ENCODE measurements at places on chromosomes 3 and 15.

- DNase-seq: no peak
These were observed 40.7 kb downstream of the MYRIP start for GRCh38 chr3:39849992-39850715.

GRCh38 chr15:69469467-69470201 is 17.0 kb downstream of the RPLP1 start:
- DNase-seq: peak; percentile 71

DNA sequence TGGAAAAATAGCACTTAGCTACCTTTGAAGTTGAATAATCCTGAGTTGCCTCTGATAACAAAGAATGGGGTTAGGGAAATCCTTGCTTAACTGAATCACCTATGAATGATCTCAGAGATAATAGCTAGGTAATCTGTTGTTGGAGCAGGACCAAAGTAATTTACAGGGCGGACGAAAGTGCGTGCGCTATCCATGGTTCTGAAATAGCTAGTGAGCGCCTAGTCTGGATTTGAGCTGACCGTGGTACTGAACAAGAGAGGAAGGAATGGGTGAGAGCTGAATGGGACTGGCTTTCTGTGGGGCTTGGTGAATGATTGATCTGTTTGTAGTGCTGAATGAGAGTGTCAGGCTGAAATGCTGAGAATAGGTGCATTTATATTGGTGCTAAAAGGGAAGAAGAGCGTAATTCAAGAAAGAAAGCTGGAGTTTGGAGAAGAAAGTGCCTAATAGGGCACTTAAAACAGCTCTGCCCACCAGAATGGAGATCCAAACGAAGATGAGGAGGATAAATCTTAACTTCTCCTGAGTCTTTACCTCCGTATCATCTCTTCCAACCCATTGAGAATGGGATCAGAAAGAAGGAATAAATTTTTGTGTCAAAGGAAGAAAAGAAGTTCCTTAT is 10.1 kb downstream of the SCN10A start:
- DNase-seq: peak; percentile 87

DNA sequence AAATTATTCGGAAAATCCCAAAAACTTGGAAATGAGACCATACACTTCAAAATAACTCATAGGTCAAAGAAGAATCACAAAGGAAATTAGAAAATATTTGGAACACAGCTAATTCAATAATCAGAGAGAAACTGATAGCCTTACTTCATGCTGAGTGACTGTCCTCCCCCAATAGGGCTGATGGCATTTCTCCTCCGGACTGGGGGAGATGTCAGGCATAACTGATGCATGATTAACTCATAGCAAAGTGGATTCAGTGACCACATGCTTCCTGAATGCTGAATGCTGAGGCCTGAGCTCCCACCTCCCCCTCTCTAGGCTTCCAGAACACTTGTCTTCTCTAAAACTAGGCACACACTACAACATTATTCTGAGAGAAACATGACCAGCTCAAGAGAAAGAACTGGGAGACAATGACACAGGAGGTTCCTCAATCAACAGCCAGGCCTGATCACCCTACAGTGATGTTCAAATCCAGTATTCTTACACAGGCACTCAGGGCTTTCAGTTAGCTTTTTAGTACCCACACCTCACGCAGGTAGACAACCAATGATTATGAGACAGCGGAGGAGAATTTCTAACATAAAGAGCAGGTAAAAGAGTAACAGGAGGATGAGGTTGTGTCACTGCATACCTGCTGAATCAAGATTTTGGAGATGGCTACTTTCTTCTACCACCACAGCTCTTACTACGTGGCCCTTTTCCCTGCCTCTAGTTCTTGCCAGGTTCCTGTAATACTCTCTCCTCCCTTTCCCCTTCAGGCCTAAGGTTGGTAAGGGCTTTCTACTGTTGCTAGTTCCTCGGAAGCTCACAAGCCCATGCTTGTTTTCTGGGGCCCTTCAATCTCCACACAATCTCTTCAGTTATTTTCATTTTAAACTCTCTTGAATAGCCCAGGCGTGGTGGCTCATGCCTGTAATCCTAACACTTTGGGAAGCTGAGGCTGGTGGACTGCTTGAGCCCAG is 96.1 kb downstream of the FMN1 start:
- DNase-seq: no peak

- no peak for DNase-seq
These were observed 26.2 kb upstream of the LRRC3B start for GRCh38 chr3:26596335-26596734.

DNA sequence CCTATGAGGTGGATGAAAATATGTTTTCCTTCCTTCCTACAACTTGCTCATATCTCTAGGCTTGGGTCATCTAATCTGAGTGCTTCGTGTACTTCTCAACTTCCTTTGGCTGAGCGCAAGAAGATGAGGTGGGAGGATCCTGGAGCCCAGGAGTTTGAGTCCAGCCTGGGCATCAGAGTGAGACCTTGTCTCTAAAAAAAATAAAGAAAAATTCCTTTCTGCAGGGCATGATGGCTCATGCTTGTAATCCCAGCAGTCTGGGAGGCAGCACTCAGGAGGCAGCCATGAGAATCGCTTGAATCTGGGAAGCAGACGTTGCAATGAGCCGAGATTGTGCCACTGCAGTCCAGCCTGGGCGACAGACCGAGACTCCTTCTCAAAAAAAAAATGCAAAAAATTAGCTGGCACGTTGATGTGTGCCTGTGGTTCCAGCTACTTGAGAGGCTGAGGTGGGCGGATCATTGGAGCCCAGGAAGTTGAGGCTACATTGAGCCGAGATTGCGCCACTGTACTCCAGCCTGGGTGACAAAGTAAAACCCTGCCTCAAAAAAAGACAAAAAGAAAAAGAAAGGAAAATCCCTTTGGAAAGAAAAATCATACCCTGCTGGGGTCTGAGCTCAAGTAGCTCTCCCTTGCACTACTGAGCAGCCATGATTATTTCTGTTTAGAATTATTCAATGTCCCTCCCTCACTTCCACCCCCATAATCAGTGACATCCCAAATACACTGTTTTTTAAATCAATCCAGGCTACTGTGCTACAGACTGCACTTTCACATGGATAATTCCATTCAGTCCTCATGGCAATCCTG is 28.0 kb upstream of the RAB11A start:
- DNase-seq: no peak

DNA sequence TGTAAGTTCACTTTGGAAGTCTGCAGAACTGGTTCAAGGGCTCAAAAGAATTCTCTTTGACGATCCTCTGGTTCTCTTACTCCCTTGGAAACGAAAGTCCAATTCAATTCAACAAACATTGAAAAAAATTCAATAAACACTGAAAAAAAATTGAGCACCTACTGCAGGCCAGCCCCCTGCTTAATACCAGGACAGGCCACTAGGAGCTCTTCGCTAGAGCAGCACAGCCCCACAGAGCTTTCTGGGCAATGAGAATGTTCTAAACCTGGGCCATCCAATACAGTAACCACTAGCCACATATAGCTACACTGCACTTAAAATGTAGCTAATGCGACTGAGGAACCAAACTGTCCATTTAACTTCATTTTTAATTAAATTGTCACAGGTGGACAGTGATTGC is 50.4 kb upstream of the DCLK3 start:
- peak; percentile 41 for DNase-seq

DNA sequence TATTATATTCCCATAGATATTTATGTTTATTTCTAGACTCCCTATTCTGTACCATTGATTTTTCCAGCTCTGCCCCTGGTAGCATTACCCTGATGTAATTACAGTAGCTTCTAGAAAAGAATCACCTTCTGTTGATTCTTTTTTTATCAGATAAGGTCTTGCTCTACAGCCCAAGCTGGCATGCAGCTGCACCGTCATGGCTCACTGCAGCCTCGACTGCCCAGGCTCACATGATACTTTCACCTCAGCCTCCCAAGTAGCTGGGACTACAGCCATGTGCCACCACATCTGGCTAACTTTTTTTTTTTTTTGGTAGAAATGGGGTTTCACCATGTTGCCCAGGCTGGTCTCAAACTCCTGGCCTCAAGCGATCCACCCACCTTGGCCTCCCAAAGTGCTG is 41.8 kb downstream of the SLC24A1 start:
- no peak for DNase-seq

DNA sequence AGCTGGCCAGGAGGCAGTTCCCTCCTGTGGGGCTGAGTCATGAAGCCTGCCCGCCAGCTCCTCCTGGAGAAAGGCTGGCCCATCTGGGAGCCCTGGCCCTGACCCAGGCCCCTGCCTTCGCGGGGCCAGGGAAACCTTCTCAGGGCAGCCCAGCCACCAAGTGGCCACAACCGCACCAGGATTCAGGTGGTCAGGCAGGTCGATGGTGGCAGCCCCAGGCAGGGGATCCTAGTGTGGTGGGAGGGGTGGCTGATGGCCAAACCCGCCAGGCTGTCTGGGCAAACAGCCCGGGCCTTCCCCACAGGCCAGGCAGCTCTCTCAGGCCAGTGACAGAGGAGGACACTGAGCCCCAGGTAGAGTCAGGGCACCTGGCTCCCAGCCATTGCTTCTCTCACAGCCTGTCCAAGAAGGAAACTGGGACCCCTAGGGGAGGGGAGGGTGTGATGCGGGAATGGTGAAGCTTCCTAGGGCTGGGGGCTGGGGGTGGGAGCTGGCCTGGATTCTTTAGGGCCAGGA is 1.2 kb downstream of the TWF2 start:
- peak; percentile 61 for DNase-seq

- no peak for DNase-seq
These were observed 365.0 kb downstream of the ROBO2 start for GRCh38 chr3:77404871-77405270.

- DNase-seq: peak; percentile 3
These were observed at the start of gene FAM81A for GRCh38 chr15:59437817-59438624. Gene FAM81A, plus strand, starts transcription at chr15:59438186. Its CDS starts 20,441 bp downstream, at chr15:59458627.

DNA sequence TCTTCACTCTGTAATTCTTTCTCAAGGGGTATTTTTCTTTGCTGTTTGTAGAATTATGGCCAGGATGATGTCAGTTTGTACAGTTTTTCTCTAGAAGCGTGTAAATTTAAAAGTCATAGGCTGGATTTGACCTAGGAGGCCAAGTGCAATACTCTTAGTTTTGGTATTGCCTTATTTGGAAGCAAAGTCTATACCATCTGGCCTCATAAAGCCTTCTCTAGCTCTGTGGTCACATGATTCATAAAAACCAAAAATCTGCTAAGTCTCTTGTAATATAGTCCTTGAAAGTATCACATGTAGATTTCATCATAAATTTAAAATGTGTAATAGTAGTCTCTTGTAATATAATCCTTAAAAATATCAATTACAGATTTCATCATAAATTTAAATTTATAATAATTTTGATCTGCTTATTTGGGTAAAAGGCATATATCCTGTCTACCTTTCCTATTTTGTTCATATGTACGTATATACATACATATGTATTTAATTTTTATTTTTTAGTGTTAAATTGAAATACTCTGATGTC is 25.6 kb downstream of the TEX9 start:
- DNase-seq: no peak

DNA sequence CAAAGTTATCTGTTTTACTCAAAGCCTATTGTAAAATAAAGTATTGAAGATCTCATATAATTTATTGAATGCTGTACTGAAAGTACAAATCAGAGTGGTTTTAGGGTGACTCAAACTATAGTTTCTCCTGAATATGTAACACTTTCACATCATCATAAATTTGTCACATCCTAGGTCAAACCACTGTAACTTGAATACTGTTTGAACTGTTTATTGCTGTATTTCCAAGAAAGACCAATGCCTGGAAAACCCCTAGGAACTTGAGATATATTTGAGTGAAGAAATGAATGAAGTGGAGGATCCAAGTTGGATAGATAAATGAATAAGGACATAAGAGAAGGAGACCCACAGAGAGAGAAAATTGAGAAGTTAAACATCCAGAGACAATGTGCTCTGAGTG is 348.2 kb downstream of the GRM7 start:
- DNase-seq: no peak

DNA sequence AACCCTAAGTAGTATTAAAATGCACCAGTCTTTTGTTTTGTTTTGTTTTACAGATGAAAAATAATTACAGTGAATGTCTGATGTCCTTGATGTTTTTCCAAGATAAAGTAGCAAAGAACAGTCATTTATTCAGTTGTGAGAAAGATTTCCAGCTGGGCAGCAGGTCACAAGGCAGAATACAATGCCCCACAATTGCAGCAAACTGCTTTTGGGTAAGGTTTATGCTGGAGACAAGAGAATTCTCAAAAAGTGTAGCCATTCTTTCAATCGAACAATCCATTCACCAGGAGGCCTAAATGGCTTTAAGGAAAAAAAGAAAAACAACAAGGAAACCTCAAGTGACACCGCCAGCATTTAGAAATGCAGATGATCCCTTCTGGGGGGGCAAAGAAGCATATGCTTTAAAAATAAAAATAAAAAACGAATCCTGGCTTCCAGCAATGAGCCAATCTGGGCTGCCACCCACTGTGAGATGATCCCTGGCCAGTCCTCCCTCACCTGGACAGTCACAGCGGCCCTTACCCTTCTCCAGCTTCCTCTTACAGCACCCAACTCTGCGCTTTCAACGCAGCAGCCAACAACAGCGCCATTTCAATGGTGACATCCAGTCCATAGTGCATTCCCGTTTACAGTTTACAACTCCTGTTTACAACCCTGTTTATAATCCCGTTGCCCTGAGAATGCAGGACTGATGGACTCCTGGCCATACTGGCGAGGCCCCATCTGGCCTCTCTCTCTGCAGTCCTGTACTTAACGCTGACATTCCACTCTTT is 25.7 kb upstream of the WNT5A start:
- no peak for DNase-seq

GRCh38 chr3:113002679-113003078 is 11.9 kb downstream of the GTPBP8 start:
- no peak for DNase-seq

GRCh38 chr3:65551945-65552344 is 486.8 kb downstream of the MAGI1 start:
- DNase-seq: no peak

DNA sequence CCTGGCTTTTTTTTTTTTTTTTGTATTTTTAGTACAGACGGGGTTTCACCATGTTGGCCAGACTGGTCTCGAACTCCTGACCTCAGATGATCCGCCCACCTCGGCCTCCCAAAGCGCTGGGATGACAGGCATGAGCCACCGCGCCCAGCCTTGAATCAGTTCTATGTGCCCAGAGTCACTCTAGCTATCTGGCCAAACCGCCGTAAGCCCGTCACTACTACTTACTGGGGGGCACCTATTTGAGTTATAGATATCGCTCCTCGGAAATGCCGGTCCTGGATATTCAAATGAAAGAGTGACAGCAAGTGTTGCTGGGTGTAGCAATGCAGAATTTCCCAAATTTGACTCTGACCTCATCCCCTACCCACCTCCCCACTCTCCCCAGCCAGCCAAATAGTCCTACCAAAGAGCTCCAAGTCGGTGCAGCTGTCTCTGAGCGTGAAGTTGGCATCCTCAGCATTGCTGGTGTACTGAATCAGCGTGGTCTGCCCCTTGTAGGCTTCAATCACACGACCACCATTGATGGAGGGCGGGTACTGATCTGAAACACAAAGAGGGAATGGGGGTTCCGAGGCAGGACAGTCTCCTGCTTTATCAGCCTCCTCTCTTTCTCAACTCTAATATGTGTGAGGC is 38.1 kb downstream of the MUC20 start:
- no peak for DNase-seq

Data from K562 (cell line).